ENCODE measurements at places on chromosomes 2 and 18.

- no peak for DNase-seq
Measured at GRCh38 chr2:157404363-157404762, 39.5 kb downstream of the CYTIP start.

DNA sequence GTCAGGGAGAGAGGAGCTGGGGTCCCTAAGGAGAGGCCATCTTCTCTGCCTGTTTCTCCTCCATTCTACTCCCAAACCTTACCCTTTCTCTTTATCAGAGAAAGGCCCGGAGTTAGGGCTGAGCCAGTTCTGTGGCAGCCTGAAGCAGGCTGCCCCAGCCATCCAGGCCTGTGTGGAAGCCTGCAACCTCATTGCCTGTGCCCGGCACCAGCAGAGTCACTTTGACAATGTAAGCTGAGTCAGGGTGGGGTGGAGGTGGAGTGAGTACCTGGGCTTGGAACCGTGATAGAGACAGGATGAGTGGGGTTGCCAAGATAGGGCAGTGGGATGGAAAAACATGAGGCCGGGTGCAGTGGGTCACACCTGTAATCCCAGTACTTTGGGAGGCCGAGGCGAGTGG lies 5.2 kb downstream of the CHRNG start:
- no peak for DNase-seq

DNA sequence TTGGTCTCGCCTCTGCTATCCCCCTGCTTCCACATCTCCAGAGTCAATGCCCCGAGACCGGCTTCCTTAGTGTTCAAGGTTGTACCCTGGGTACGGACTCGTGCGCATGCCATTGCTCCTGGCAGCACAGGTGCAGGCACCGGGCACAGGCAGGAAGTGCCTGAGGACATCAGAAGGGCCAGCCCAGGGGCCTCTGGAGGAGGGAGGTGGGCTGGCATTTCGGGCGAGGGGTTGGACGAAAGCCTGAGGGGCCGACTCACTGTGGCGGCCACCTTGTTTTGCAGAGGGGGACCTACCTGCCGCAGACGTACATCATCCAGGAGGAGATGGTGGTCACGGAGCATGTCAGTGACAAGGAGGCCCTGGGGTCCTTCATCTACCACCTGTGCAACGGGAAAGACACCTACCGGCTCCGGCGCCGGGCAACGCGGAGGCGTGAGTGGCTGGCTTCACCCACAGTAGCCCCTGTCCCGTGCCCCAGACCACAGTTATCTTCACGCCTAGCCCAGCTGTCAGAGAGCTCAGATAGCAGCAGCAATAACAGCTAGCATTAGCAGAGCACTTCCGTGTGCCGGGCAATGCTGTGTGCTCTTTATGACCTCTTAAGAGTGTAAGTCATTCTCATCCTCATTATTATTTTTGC lies 12.5 kb downstream of the ITM2C start:
- no peak for DNase-seq

- DNase-seq, result no peak
Measured at GRCh38 chr18:41436772-41437171, 518.3 kb upstream of the PIK3C3 start.
